ENCODE measurements at places on chromosomes 6 and 20.

GRCh38 chr6:12869816-12870432 lies 153.4 kb downstream of the PHACTR1 start:
- no peak for DNase-seq

DNA sequence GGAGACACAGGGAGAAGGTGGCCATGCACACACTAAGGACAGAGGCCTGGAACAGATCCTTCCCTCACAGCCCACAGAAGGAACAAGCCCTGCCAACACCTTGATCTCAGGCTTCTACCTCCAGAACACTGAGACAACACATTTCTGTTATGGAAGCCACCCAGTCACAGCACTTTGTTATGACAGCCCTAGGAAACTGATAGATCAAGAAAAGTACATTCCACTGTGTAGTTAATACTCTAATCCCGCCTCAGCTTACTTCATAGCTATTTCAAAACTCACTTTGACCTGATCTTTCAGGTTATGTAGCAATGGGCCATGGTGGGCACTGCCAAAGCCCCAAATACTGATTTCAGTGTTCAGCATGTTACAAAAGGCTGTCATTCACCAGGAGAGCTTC lies 66.8 kb downstream of the CD24 start:
- no peak for DNase-seq

DNA sequence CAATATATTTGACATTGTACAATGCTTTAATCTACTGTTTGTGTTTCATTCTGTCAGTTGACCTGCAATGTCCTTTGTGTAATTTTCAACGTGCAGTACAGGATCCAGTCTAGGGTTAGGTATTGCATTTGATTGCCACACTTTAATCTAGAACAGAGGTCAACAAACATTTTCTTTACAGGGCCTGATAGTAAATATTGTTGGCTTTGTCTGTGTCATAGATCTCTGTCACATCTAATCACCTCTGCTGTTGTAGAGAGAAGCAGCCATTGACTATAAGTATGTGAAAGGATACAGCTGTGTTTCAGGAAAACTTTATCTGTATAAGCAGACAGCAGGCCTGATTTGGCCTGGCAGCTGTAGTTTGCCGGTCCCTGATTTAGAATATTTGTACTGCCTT lies 39.3 kb downstream of the ATRN start:
- DNase-seq: no peak

DNA sequence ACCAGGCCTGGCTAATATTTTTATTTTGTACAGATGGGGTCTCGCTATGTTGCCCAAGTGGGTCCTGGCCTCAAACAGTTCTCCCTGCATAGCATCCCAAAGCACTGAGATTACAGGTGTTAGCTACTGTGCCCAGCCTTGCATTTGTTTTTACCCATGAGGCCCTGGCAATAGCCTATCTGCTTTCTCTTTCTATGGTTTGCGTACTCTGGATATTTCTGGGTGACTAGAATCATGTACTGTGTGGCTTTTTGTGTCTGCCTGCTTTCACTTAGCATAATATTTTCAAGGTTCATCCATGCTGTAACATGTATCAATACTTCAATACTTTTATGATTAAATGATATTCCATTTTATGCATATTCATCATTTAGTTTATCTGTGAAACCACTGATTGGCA lies 451.7 kb downstream of the GRIK2 start:
- DNase-seq: no peak

DNA sequence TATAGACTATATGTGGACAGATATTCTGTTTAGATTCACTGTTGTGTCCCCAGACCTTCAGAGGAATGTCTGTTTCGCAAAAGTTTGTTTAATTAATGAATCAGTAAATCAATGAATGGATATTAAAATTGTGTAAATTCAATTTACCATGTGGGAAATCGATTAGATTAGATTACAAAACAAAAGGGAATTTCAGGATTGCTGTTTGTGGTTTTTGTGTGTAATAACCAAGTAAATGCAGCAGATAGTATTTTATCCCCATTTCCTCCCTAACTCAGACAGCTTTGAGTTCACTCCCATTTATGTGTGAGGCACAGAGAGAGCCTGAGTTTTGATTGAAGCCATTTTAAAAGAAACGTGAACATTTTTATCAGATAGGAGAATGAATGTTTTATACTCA lies 214.8 kb downstream of the ADGB start:
- no peak for DNase-seq

- DNase-seq: no peak
These were observed 556 bp downstream of the PANK2 start for GRCh38 chr20:3889489-3890397.

DNA sequence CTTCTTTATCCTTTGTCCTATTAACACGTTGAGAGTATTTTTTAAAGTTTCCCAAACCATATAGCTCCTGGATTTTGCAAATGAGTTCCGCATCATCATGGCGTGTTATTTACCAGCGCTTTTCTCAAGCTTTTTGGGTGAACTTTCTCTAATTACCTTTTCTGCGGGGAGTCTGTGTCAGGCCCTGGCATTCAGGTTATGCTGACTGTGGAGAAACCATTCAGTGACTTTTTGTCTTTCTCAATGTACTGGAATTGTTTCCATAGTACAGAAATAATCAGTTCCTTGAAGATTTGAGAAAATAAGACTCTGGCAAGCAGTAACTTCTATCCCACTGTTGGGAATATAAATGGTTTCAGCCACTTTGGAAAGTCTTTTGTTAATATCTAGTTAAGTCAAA lies 115.3 kb downstream of the CDH26 start:
- DNase-seq: no peak

- no peak for DNase-seq
These were observed 8.3 kb downstream of the MYL9 start for GRCh38 chr20:36549628-36549941.

DNA sequence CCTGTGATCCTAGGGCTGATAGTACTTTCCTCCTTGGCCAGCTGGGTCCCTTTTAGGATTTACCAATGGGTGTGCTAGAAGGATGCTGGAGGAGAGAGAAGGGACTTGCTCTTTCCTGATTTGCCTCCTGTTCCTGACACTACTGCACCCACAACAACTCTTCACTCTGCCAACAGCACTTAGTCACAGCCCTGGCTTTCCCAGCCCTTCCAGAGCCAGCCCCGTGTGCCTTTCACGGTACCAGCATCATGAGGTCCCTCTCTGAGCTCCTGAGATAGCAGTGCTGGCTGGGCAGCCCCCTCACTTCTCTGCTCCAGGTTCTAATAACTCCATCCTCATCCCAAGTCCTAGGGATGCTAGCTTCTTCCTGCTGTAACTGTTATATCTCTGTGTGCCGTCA lies 80.9 kb downstream of the DNAH8 start:
- no peak for DNase-seq

- no peak for DNase-seq
These were observed 97.4 kb downstream of the ME1 start for GRCh38 chr6:83333500-83333899.

DNA sequence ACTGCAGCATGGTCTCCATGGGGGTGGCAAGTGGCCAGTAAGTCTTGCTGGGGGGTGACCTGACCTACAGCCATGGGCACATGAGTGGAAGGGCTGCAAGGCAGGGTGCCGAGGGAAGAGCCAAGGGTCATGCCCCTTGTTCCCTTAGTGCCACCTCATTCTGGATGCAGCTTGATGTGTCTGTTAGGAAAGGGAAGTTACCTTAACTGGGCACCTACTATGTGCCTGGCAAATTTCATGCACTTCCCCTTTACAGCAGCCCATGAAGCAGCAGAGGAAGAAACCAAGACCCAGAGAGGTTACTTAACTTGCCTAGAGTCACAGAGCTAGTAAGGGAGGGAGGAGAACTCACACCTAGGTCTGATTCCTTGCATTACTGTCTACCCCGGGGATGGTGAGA lies 174.0 kb downstream of the MRPL14 start:
- DNase-seq: no peak

- no peak for DNase-seq
These were observed 61.5 kb downstream of the COL12A1 start for GRCh38 chr6:75144386-75144785.

DNA sequence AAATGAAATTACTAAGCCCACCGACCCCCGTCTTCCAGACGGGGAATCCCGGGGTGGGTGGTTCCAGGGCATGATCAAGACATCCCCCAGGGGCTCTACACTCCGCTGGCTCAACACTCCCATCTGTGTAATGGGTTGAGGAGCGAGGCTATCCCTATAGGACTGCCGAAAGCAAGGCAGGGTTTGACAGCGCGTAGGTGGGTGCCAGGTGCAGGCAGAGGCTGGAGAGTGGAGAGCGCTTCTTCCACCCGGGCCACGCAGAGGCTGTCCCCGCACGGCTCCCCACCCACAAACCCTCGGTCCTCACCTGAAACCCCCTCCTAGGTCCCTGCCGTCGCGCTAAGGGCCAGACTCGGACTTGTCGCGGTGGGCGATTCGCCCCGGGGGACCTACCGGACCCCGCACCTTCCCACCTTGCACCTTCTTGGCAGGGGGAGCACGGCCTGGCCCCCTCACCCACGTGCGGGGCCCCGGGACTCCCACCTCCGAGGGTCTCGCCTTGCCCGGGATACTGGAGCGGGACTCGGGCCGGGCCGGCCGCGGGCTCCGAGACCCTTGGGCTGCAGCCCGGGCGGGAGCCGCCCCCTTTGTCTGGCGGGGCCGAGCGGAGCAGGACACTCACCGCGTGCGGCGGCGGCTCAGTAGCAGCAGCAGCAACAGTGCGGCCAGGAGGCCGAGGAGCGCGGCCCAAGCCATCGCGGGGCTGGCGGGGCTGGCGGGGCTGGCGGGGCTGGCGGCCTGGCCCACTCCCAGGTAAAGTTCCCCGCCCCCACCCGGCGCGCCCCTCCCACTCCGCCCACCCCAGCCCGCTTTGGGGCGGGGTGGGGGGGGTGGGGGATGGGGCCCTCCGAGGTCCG lies at the start of gene PTGIS:
Gene PTGIS, minus strand, starts transcription at position 717 of the 857 bp plus-strand sequence. Its CDS starts 21 bp downstream, at position 696.
- DNase-seq: no peak

DNA sequence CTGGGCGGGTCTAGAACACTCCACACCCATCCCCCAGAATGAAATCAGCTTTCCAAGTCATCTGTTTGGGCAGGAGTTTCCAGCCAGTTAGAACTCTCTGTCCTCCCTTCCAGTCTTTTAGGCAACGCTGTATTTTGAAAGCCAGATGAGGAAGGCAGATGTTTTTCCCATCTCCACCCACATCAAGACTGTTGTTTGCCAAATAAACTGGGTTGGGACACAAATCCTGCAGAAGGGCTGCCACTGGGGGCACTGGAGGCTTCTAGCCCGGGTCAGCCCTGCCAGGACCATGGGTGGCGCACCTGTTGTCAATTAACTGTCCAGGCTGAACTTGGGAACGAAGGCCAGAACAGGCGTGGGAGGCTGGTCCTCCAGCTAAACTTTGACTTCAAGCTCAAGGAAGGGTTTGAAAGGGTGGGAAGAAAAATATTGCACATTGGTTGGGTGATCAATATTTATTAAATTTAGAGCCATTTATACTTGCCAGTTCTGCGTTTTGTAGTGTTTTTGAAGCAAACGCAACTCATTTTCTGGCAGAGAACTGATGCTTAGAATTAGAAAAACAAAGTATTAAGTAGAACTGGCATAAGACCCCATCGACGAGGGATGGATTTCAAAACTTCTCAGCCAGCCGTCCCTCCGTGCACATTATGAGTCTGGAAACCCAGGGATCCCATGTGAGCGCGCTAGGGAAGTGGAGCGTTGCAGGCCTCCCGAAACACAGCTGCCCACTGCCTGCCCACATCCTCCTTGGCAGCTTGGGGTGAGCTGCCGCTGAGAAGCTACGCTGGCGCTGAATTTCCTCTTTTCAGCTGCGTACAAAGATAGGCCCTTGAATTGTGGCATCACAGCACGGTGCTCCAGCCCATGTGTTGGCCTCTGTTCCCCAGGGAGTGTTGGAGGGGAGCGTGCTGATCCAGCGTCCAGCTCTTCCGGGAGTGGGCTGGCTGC lies 297.4 kb downstream of the QKI start:
- DNase-seq: no peak

DNA sequence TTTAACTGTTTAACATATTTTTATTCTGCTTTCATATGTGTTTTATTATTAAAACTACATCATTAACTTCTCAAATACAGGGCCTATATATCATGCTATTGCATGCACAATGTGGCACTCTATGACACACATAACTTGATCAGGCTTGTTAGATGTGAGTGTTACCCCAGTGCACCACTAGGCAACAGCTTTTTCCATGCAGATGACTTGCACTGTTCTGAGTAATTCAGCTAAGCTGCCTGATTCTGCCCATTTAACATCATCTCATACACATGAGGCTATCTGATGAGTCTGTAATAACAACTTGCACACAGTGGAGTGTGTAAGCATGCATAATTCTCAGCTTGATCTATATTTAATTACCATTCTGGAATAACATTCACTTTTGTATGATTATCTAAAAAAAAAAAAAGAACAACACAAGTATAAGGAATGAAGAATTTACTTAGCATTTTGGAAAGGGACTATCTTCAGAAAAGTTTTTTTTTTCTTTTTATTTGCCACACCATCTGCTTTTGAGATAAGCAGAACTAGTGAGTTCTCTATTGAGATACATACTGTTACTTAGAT lies 83.1 kb downstream of the GRM1 start:
- no peak for DNase-seq

DNA sequence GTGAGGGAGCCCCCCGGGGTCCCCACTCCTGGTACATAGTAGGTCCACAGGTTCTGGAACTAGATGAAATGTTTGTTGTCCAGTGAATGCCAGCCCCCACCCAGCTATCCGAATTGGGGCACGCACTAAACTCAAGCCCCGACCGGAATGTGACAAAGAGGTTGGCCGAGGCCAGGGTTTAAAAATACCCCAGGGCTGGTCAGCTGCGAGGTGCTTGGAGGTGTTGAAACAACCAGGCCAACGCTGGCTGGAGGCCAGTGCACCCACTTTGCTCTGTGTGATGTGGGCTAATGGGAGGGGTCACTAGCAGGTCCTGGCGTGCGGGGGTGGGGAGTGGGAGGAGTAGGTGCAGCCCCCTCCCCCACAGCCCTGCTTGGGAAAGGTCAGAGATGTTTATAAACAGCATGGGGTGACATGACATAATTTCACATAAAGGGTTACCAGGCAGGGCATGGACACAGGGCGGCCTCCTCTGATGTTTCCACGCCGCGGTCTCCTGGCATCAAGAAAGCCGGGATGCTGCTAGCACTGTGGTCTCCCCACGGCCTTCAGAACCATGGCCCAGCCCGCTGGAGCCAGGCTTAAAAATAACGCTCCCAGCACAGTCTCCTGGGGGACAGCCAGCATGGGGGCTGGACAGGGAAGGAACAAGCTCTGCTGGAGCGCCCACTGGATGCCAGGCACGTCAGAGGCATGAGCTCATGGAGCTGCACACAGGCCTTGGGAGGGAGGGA lies 111.2 kb upstream of the PTPN1 start:
- no peak for DNase-seq

DNA sequence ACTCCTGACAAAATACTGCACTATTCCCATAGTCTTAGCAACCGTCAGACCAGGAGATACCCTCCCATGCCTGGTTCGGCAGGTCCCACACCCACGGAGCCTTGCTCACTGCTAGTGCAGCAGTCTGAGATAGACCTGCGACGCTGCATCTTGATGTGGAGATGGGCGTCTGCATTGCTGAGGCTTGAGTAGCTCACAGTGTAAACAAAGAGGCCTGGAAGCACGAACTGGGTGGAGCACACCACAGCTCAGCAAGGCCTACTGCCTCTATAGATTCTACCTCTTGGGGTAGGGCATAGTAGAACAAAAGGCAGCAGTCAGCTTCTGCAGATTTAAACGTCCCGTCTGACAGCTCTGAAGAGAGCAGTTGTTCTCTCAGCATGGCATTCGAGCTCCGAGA lies 25.4 kb downstream of the TMEM244 start:
- DNase-seq: no peak

- no peak for DNase-seq
These were observed 42.4 kb downstream of the DHX35 start for GRCh38 chr20:39004508-39004907.

GRCh38 chr6:25324066-25324762 lies 45.0 kb downstream of the CARMIL1 start:
- DNase-seq: no peak
